Prostate gland (tissue), 2 donors: ENCODE measurements at places on chromosomes 16 and 17. TPM values are rescaled to one million over a fixed set of nuclear protein-coding genes. Genes with fewer than 3 reads are reported as not detected.
A peak's percentile ranks its signal among the peaks of the same experiment; 100 is the strongest.

DNA sequence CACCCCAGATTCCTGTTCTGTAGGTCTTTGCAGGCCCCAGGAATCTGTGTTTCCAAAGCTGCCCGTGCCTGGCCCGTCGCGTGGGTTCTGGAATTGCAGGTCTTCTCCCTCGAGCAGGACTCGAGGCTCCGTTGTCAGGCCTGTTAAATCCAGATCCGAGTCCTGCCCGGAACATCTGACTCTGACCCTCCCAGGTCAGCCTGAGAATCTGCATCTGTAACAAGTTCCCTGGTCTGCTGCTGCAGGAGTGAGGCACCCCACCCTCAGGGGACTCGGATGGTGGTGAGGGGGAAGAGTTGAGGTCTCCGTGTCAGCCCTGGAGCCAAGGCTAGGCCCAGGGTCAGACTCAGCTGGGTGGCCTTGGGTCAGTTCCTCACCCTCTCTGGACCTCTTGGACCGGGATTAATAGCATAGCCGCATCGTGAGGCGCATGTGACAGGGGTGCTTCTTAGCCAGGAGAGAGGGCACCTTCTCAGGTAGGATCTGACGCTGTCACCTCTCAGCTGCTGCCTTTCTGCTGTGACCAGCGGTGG is 8.8 kb downstream of the SPIRE2 start:
- H3K27ac ChIP-seq: peak overlapping the region; percentile 59
- no peak overlapping the region for H3K4me3 ChIP-seq
- H3K27me3 ChIP-seq: no peaks in the 10 kb centered on the region
- H3K4me1 ChIP-seq: no peaks in the 10 kb centered on the region

- H3K36me3 ChIP-seq: no peaks in the 10 kb centered on the region
- H3K4me3 ChIP-seq: no peak overlapping the region
- H3K27me3 ChIP-seq: no peaks in the 10 kb centered on the region
- no peak for DNase-seq
- H3K4me1 ChIP-seq: no peaks in the 10 kb centered on the region
Measured at GRCh38 chr17:1423456-1424135, 23.6 kb upstream of the YWHAE start.

DNA sequence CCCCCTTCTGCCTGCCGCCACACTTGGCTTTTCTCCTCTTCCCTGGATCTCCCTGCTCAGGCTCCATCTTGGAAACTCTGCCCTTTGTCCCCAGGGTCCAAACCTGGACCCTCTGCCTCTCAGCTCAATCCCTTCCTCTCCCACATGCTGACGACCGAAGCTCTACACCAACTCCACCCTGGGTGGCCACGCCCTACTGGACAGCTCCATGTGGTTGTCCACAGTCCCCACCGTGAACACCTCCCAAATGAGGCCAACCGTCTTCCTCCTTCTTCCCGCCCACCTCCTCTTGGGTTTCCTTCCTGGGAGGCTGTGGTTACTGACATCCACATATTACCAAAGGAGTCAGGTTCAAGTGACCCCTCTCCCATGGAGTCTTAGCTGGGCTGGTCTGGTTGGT is 22.6 kb upstream of the MLKL start:
- no peaks in the 10 kb centered on the region for H3K36me3 ChIP-seq
- H3K27me3 ChIP-seq: no peaks in the 10 kb centered on the region
- no peak overlapping the region for H3K27ac ChIP-seq
- no peak for DNase-seq

GRCh38 chr16:6728381-6728780 is 604.3 kb upstream of the RBFOX1 start:
- DNase-seq: no peak
- H3K4me3 ChIP-seq: no peak overlapping the region
- no peaks in the 10 kb centered on the region for H3K36me3 ChIP-seq
- no peaks in the 10 kb centered on the region for H3K4me1 ChIP-seq
- no peak overlapping the region for H3K27ac ChIP-seq

- H3K27ac ChIP-seq: peak overlapping the region; percentile 69
- no peak for DNase-seq
- no peaks in the 10 kb centered on the region for H3K36me3 ChIP-seq
- no peaks in the 10 kb centered on the region for H3K27me3 ChIP-seq
- H3K4me1 ChIP-seq: no peaks in the 10 kb centered on the region
Measured at GRCh38 chr16:81275795-81276194, 37.3 kb downstream of the BCO1 start.

GRCh38 chr16:46974352-46974751 is 878 bp upstream of the DNAJA2 start:
- no peaks in the 10 kb centered on the region for H3K27me3 ChIP-seq
- peak overlapping the region; percentile 80 for H3K4me3 ChIP-seq
- no peaks in the 10 kb centered on the region for H3K36me3 ChIP-seq
- H3K27ac ChIP-seq: peak overlapping the region; percentile 97
- no peak for DNase-seq

GRCh38 chr17:75684924-75685323 is 17.8 kb downstream of the SAP30BP start:
- peaks cover 14% of the 10 kb centered on the region for H3K4me1 ChIP-seq
- no peaks in the 10 kb centered on the region for H3K36me3 ChIP-seq
- peak overlapping the region; percentile 65 for H3K27ac ChIP-seq
- no peaks in the 10 kb centered on the region for H3K27me3 ChIP-seq
- no peak overlapping the region for H3K4me3 ChIP-seq

GRCh38 chr16:86966777-86967176 is 350.4 kb downstream of the C16orf95 start:
- no peak overlapping the region for H3K4me3 ChIP-seq
- no peaks in the 10 kb centered on the region for H3K4me1 ChIP-seq
- no peak overlapping the region for H3K27ac ChIP-seq

DNA sequence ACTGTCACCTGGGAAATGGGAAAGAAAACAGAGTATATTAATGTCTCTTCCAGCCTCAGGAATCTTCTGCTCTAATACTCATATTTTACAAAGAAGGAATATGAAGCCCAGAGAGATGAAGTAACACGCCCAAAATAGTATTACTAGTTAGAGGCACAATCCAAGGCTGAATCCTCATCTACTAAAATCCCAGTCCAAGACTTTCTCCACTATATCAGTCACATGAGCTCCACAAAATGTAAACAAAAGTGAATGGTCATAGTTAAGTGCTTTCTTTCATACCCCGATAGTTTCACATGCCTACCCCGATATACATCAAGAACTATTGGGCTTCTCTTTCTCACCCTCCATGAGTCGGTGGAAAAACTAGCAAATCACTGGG is 965 bp downstream of the INTS2 start:
- DNase-seq: no peak
- no peaks in the 10 kb centered on the region for H3K36me3 ChIP-seq
- peak overlapping the region; percentile 48 for H3K4me3 ChIP-seq

- no peaks in the 10 kb centered on the region for H3K27me3 ChIP-seq
- H3K27ac ChIP-seq: no peak overlapping the region
- H3K36me3 ChIP-seq: no peaks in the 10 kb centered on the region
- H3K4me3 ChIP-seq: no peak overlapping the region
- H3K4me1 ChIP-seq: no peaks in the 10 kb centered on the region
- DNase-seq: peak; percentile 1
Measured at GRCh38 chr16:80702696-80703095, 101.7 kb downstream of the CDYL2 start.

- DNase-seq: no peak
- no peaks in the 10 kb centered on the region for H3K27me3 ChIP-seq
- no peaks in the 10 kb centered on the region for H3K36me3 ChIP-seq
- H3K27ac ChIP-seq: no peak overlapping the region
- no peaks in the 10 kb centered on the region for H3K4me1 ChIP-seq
Measured at GRCh38 chr16:74770831-74771526, 3.6 kb downstream of the FA2H start.

GRCh38 chr16:2149630-2150417 is 1.4 kb downstream of the RAB26 start:
- H3K4me1 ChIP-seq: peaks cover 37% of the 10 kb centered on the region
- H3K27ac ChIP-seq: no peak overlapping the region
- no peaks in the 10 kb centered on the region for H3K36me3 ChIP-seq
- H3K27me3 ChIP-seq: no peaks in the 10 kb centered on the region

DNA sequence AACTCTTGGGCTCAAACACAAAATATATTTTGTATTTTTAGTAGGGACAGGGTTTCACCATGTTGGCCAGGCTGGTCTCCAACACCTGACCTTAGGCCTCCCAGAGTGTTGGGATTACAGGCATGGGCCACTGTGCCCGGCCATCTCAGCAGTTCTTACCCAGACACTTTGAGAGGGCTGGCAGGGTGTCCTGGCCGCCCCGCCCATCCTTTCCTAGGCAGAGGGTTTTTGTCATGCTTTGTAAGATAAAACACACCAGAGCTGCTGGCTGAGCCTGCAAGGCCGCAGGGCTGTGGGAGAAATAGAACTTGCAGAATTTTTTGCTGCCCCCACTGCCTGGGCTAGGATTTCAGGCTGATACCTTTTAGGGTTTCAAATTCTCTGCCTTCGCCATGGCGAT is 8.7 kb downstream of the PPL start:
- DNase-seq: no peak
- no peaks in the 10 kb centered on the region for H3K27me3 ChIP-seq
- H3K27ac ChIP-seq: no peak overlapping the region
- peaks cover 2% of the 10 kb centered on the region for H3K4me1 ChIP-seq

DNA sequence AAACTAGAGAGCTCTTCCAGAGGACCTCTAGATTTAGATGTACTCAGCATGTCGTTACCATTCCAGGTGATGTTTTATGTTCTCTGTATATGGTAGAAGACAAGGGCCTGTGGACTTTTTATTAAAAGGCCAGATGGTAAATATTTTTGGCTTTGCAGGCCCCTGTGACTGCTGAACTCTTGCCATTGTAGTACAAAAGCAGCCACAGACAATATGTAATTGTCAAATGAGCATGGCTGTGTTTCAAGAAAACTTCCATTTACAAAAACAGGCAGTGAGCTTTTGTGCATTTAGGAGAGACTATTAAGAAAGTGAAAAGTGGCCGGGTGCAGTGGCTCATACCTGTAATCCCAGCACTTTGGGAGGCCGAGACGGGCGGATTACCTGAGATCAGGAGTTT is 4.6 kb downstream of the NIP7 start:
- no peak overlapping the region for H3K4me3 ChIP-seq
- no peak for DNase-seq
- no peaks in the 10 kb centered on the region for H3K36me3 ChIP-seq
- no peak overlapping the region for H3K27ac ChIP-seq

GRCh38 chr16:49414671-49415070 is 41.1 kb downstream of the C16orf78 start:
- no peaks in the 10 kb centered on the region for H3K4me1 ChIP-seq
- H3K27ac ChIP-seq: no peak overlapping the region
- H3K27me3 ChIP-seq: no peaks in the 10 kb centered on the region
- H3K4me3 ChIP-seq: no peak overlapping the region

- H3K4me3 ChIP-seq: no peak overlapping the region
- H3K4me1 ChIP-seq: no peaks in the 10 kb centered on the region
Measured at GRCh38 chr16:83966153-83966696, 1.8 kb upstream of the NECAB2 start.

DNA sequence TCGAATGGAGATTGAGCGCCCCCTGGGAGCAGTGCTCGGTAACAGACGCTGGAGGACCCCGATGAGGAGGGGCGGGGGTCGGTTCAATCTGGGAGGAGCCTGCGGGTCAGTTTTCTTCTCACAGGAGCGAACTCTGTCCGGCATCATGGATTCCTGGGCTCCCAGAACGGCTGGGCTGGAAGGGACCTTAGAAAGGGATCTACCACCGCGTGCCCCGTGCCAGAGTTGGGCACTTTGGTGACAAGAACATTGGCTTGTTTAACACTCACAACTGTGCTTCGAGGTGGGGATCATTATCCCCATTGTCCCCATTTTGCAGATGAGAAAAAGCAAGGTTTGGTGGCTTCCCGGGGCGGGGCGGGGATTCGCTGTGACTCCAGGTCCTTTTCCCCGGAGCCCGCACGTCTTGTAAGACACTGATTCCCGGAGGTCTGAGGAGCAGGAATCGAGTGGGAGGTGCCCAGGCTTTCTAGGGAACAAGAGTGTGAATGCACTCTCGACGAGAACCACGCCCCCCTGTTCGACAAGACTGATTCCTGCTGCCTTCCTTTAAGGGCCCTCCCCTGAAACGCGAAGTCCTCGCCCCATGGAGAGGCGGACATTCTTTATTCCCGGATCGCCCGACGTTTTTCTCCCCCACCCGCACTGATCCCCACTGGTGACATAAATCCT is 1.5 kb upstream of the FBXL19 start:
- H3K27me3 ChIP-seq: no peaks in the 10 kb centered on the region
- no peaks in the 10 kb centered on the region for H3K4me1 ChIP-seq
- H3K36me3 ChIP-seq: no peaks in the 10 kb centered on the region
- H3K4me3 ChIP-seq: peak overlapping the region; percentile 61

- H3K4me1 ChIP-seq: no peaks in the 10 kb centered on the region
- H3K27ac ChIP-seq: no peak overlapping the region
- no peak overlapping the region for H3K4me3 ChIP-seq
- no peaks in the 10 kb centered on the region for H3K27me3 ChIP-seq
- no peak for DNase-seq
- no peaks in the 10 kb centered on the region for H3K36me3 ChIP-seq
Measured at GRCh38 chr17:79340333-79341221, 266.0 kb downstream of the ENGASE start.

DNA sequence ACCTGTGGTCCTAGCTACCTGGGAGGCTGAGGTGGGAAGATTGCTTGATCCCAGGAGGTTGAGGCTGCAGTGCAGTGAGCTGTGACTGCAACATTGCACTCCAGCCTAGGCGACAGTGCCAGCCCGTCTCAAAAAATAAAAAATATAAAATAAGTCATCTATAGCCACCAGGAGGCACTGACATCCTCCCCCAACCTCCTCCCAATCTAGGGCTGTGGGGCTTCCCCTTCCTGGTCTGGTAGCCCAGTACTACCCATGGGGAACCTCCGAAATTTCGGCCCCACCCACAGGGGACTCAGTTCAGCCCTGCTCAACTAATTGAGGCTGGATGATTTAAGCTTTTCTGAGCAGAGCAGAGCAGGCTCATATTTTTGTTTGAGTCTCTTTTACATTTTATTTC is 3.2 kb downstream of the ZSCAN10 start:
- no peak for DNase-seq
- no peaks in the 10 kb centered on the region for H3K36me3 ChIP-seq
- H3K27ac ChIP-seq: no peak overlapping the region
- H3K4me1 ChIP-seq: no peaks in the 10 kb centered on the region

DNA sequence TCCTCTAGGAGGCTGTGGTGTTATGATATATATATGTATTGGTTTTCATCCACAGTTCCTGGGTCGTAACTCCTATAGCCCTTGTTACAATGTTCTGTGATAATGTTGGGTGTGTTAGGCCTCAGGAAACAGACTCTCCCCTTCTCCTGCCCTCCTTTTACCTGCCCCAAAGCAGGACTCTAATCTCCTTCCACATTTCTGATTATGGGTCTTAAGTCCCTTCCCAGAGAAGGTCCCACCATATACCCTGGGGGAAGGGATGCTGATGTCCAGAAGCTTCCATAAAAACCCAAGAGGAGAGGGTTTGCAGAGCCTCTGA is 450 bp upstream of the C1QBP start:
- H3K4me3 ChIP-seq: peak overlapping the region; percentile 80
- H3K36me3 ChIP-seq: no peaks in the 10 kb centered on the region
- H3K27me3 ChIP-seq: no peaks in the 10 kb centered on the region

GRCh38 chr16:75197522-75198134 is 9.3 kb downstream of the CTRB2 start:
- H3K27ac ChIP-seq: no peak overlapping the region
- no peak overlapping the region for H3K4me3 ChIP-seq
- no peak for DNase-seq
- no peaks in the 10 kb centered on the region for H3K4me1 ChIP-seq

GRCh38 chr16:4208341-4208751 is 33.5 kb downstream of the SRL start:
- H3K27ac ChIP-seq: no peak overlapping the region
- no peak overlapping the region for H3K4me3 ChIP-seq
- H3K27me3 ChIP-seq: no peaks in the 10 kb centered on the region
- H3K4me1 ChIP-seq: no peaks in the 10 kb centered on the region

KRTAP3-1 gene
- not detected for total RNA-seq

KCNH6 gene
- total RNA-seq: 22.4 TPM

PIRT gene
- total RNA-seq: 1.2 TPM

PIPOX gene
- total RNA-seq: 6.2 TPM

CDH15 gene
- total RNA-seq: 2.7 TPM

GTF3C1 gene
- 233 TPM for total RNA-seq
